ENCODE measurements at places on chromosomes 11 and 22.

- H3K4me3 ChIP-seq, result no peak overlapping the region
- H3K27ac ChIP-seq, result peak overlapping the region; percentile 65
- no peaks in the 10 kb centered on the region for H3K27me3 ChIP-seq
- peaks cover 29% of the 10 kb centered on the region for H3K4me1 ChIP-seq
Measured at GRCh38 chr22:50445071-50445879, 29.6 kb downstream of the SBF1 start.

DNA sequence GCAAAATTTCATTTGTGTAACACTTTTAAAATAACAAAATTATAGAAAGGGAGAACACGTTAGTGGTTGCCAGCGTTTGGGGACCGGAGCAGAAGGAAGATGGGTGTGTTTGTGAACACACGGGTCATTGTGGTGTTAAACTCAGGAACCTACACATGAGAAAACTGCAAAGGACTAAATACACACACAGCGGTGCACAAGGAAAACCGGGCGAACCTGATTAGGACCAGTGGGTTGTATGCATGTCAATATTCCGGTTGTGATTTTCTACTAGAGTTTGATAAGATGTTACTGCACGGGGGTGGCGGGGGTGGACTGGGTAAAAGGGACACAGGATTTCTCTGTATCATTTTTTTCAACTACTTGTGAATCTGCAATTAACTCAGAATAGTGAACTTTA is 351.2 kb downstream of the OPCML start:
- H3K27me3 ChIP-seq, result no peaks in the 10 kb centered on the region
- no peak overlapping the region for H3K27ac ChIP-seq
- H3K36me3 ChIP-seq, result no peaks in the 10 kb centered on the region
- no peaks in the 10 kb centered on the region for H3K4me1 ChIP-seq
- no peak overlapping the region for H3K4me3 ChIP-seq
- no peak for DNase-seq

- peaks cover 50% of the 10 kb centered on the region for H3K4me1 ChIP-seq
- no peak overlapping the region for H3K4me3 ChIP-seq
- no peak for DNase-seq
Measured at GRCh38 chr11:67351275-67352005, 1.9 kb downstream of the POLD4 start.

DNA sequence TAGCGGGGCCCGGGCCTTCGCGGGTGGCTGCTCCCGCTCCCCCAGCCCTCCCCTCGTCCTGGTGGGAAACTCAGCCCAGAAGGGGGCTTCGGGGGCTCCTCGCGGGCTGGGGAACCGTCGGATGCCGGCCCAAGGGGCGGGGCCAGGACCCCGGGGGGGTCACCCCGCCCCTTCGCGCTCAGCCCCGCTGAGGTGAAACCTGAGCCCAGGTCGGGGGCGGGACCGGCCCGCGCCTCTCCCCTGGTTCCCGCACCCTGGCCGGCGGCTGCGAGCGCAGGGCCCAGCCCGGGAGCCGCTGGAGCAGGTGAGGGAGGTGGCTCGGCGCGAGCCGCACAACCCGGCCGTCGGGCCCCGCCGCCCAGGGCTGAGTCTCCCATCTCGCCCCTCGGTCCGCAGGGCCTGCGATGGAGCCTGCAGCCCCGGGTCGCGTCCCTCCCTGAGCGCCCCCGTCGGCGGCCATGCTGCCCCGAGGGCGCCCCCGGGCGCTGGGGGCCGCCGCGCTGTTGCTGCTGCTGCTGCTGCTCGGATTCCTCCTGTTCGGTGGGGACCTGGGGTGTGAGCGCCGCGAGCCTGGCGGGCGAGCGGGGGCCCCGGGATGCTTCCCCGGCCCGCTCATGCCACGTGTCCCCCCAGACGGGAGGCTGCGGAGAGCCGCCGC is at the start of gene LARGE2:
Gene LARGE2, plus strand, starts transcription at position 232 of the 658 bp plus-strand sequence. Its CDS starts 227 bp downstream, at position 459.
- DNase-seq, result no peak
- no peak within 1 kb of the TSS for H3K27ac ChIP-seq
- H3K27me3 ChIP-seq, result no peaks in the 10 kb centered on the region

GRCh38 chr11:38019072-38019775 is 1421.2 kb upstream of the RAG2 start:
- no peaks in the 10 kb centered on the region for H3K36me3 ChIP-seq
- no peaks in the 10 kb centered on the region for H3K27me3 ChIP-seq
- H3K4me1 ChIP-seq, result no peaks in the 10 kb centered on the region
- DNase-seq, result no peak

- H3K36me3 ChIP-seq, result no peaks in the 10 kb centered on the region
- no peak overlapping the region for H3K27ac ChIP-seq
- DNase-seq, result peak; percentile 7
- H3K27me3 ChIP-seq, result peaks cover 56% of the 10 kb centered on the region
- peaks cover 21% of the 10 kb centered on the region for H3K4me1 ChIP-seq
Measured at GRCh38 chr22:45878051-45878781, 98.7 kb downstream of the WNT7B start.

GRCh38 chr11:18618342-18619025 is 15.7 kb downstream of the SPTY2D1 start:
- DNase-seq, result no peak
- H3K4me3 ChIP-seq, result no peak overlapping the region
- H3K4me1 ChIP-seq, result peaks cover 7% of the 10 kb centered on the region
- H3K27ac ChIP-seq, result peak overlapping the region; percentile 8
- peaks cover 17% of the 10 kb centered on the region for H3K36me3 ChIP-seq

- H3K36me3 ChIP-seq, result no peaks in the 10 kb centered on the region
- H3K4me3 ChIP-seq, result no peak overlapping the region
- no peak for DNase-seq
- H3K27me3 ChIP-seq, result no peaks in the 10 kb centered on the region
- H3K27ac ChIP-seq, result no peak overlapping the region
Measured at GRCh38 chr11:27025312-27025955, 15.2 kb upstream of the BBOX1 start.
